ENCODE measurements at places on chromosomes 3 and 15. TPM values are rescaled to one million over a fixed set of nuclear protein-coding genes. Genes with fewer than 3 reads are reported as not detected.

- no peak for DNase-seq
- no peaks in the 10 kb centered on the region for H3K36me3 ChIP-seq
- H3K4me1 ChIP-seq, result no peaks in the 10 kb centered on the region
- no peak overlapping the region for H3K27ac ChIP-seq
- H3K27me3 ChIP-seq, result no peaks in the 10 kb centered on the region
- H3K4me3 ChIP-seq, result no peak overlapping the region
These were observed 34.5 kb downstream of the TBC1D5 start for GRCh38 chr3:17707813-17708543.

DNA sequence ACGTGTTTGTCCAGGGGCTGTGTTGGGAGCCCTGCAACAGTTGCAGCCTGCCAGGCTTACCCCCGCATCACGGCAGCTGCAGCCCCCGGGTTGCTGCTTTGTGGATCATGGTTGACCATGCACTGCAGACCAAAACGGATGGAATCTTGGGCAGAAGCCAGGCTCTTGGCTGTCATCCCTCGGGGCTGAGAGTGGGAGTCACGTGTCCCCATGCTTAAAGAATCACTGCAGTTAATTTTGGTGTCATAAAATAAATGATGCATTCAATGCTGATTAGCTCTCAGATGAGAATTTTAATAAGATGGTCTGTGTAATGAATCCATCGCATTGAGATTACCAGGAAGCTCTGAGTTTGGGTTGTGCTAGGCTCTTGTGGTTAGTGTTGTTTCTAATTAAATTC is 115.6 kb downstream of the CHDH start:
- H3K36me3 ChIP-seq, result no peaks in the 10 kb centered on the region
- no peak overlapping the region for H3K27ac ChIP-seq
- H3K4me3 ChIP-seq, result no peak overlapping the region
- no peaks in the 10 kb centered on the region for H3K27me3 ChIP-seq
- no peak for DNase-seq

DNA sequence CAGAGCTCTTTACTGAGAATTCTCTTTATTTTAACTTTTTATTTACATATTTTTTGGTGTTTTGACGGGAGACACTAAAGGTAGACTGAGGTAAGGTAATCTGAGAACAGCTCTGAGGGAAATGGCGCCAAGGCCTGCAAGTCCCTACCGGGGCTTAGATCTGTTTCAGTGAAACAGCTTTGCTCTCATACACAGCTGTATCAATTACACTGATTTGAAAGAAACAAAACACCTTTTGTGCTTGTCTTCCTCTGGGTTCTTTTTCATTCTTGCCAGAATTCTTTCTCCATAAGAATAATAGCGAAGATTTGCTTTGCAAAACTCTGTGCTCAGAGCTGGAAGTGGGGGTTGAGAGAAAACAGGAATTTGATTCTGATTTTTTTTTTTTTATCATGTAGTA is 79.5 kb upstream of the PEX5L start:
- H3K4me3 ChIP-seq, result no peak overlapping the region
- DNase-seq, result no peak
- no peak overlapping the region for H3K27ac ChIP-seq
- no peaks in the 10 kb centered on the region for H3K4me1 ChIP-seq
- no peaks in the 10 kb centered on the region for H3K36me3 ChIP-seq
- H3K27me3 ChIP-seq, result no peaks in the 10 kb centered on the region

DNA sequence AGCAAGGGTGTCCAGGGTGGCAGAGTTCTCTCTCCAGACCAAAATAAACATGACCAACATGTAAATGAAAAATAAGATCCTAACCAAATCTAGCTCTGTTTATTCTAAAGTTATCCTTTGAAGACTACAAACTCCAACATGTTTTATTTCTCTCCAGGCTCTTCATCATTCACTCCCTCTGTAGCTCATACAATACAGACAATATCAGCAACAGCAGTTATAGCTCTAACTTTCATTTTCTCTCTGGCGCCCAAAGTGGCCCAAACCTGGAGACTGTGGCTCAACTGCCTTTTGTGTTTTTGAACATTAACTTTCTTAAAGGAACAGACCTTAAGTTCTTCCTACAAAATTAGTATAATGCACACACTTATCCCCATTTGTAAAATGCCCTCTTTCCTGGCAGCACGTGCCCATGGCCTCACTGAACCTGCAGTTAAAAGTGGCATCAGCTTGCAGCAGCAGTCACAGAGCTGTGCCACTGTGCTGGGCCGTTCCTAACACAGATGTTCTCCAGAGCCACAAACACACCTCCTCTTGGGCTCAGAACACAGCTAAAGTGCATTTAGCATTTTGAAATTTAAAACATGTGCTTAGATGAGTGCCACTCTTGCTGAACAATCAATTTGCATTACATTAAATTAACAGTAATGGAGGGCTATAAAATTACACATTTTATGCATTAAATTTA is 91.9 kb downstream of the RORA start:
- no peak overlapping the region for H3K27ac ChIP-seq
- H3K4me1 ChIP-seq, result peaks cover 6% of the 10 kb centered on the region
- H3K36me3 ChIP-seq, result no peaks in the 10 kb centered on the region
- no peak for DNase-seq

DNA sequence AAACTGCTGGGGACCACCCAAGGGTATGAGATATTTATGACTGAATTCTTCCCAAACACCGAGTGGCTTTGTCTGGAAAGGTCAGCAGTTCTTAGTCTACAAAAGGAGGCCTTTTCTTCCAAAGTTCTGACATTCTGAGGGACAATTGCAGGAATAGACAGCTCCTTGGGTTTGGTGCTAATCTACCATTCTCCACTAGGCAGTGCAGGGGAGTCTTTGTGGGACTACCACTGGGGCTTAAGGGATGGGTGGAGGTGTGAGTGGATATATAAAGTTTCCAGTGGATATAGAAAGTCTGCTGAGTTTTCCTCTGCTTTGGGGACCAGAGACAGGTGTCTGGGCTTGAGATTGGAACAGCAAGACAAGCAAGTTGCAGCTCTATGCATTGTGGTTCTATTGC is 62.7 kb downstream of the EXOG start:
- no peaks in the 10 kb centered on the region for H3K4me1 ChIP-seq
- no peak overlapping the region for H3K4me3 ChIP-seq
- no peaks in the 10 kb centered on the region for H3K36me3 ChIP-seq
- H3K27ac ChIP-seq, result no peak overlapping the region
- no peaks in the 10 kb centered on the region for H3K27me3 ChIP-seq
- DNase-seq, result no peak

BUB1B gene
- 0.41 TPM for total RNA-seq

GRCh38 chr15:79018960-79019359 is 71.6 kb downstream of the RASGRF1 start:
- DNase-seq, result no peak
- no peak overlapping the region for H3K27ac ChIP-seq
- H3K4me1 ChIP-seq, result no peaks in the 10 kb centered on the region
- no peaks in the 10 kb centered on the region for H3K27me3 ChIP-seq

GRCh38 chr3:107588217-107588616 is 65.5 kb downstream of the BBX start:
- DNase-seq, result no peak

DNA sequence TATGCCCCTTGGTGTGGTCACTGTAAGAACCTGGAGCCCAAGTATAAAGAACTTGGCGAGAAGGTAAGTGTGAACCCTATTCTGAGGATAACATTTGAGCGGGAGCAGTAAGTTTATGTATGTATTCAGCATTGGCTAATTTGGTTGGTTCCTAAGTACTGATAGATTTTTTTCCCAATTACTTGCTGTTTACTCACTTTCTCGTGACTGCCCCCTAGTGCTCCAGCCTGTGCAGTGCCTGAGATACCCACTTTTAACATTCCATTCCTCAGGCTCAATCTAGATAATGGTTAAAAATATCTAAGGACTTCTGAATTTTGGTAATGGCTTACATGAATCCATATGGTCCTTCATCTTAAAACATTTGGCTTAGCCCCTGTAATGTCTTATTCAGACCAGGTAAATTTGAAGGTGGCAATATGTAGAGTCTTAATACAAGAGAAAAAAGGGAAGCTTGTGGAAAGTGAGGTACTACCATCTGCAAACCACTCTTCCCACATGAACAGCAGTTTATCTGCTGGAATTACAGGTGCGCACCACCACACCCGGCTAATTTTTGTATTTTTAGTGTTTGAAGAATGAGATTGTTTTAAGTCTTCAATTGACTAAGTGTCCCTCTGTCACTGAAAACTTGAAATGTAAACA is 7.1 kb downstream of the ELL3 start:
- DNase-seq, result no peak
- H3K36me3 ChIP-seq, result peaks cover 64% of the 10 kb centered on the region
- no peak overlapping the region for H3K4me3 ChIP-seq

CKMT1B gene
- total RNA-seq, result not detected

GRCh38 chr3:185582871-185583270 is 3.2 kb upstream of the SENP2 start:
- H3K4me3 ChIP-seq, result no peak overlapping the region
- peaks cover 18% of the 10 kb centered on the region for H3K4me1 ChIP-seq
